ENCODE measurements at places on chromosomes 12 and 14.
A peak's percentile ranks its signal among the peaks of the same experiment; 100 is the strongest.

DNA sequence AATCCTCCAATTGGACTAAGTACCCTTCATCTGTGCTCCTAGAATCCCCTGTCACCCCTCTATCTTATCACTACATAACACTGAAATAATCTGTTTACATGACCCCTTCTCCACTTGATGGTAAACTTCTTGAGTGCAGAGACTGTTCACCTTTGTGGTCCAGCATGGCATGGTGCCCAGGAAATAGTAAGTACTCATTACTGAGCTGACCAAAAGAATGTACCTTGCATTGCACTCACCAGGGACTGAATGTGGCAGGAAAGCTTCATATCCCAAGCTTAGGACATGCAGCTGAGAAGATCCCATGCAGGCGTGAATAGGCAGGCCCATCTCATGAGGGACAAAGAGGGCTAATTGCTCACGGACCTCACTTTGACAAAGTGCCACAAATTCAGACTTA is 1.4 kb upstream of the GARIN2 start:
- DNase-seq, result no peak

DNA sequence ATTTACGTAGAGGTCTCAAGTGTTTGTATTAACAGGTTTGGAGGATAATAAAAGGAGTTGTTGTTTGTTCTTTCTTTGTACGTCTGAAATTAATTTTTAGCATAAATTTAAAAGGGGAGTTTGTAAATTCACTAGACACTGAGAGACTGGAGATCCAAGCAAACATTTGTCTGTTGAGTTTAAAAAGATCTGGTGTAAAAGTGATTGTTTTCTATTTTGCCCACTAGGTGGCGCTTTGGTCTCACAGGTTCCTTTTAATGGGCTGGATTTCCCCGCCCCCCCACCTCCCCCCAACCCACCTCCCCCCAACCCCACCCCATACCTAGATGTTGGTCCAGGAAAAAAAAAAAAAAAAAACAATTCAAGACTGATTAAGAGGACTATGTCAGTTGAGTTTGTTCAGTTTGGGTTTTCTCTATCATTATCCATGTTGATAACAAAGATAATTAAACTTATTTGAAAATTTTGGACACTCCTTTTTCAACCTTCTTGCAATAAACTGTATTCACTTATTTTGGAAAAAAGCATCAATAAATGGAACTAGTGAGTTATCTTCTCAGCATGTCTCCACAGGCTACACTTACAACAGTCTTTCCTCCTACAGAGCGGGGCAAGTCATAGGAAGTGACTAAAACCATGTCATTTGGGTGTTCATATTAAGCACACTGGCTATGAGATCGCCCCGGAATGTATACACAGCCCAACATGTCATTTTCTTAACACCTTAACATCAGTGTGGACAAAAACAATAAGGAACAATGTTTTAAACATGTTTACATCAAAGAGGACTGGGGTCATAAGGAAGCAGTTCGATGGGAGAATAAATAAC is 841.1 kb downstream of the NRXN3 start:
- DNase-seq, result no peak

- DNase-seq, result no peak
These were observed 194.3 kb downstream of the CACNA1C start for GRCh38 chr12:2247120-2247519.

DNA sequence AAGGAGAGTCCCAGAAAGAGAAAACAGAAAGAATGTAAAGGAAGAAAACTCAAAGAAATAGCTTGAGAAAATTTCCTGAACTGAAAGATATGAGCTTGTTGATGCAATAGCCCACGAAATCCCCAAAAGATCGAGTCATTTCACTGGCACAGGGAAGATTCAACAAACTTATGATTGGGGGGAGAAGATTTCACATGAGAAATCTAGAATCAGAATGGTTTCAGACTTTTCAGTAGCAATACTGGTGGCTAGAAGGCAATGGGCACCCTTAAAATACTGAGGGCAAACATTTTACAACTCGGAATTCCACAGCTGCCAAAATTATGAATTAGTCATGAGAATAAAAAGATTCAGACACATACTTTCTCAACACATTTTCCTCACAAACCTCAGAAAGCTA is 8.9 kb upstream of the KRT7 start:
- DNase-seq, result no peak

- no peak for DNase-seq
These were observed 83.8 kb downstream of the DIO2 start for GRCh38 chr14:80127466-80127865.

GRCh38 chr14:91100102-91100501 is 13.8 kb upstream of the DGLUCY start:
- no peak for DNase-seq

DNA sequence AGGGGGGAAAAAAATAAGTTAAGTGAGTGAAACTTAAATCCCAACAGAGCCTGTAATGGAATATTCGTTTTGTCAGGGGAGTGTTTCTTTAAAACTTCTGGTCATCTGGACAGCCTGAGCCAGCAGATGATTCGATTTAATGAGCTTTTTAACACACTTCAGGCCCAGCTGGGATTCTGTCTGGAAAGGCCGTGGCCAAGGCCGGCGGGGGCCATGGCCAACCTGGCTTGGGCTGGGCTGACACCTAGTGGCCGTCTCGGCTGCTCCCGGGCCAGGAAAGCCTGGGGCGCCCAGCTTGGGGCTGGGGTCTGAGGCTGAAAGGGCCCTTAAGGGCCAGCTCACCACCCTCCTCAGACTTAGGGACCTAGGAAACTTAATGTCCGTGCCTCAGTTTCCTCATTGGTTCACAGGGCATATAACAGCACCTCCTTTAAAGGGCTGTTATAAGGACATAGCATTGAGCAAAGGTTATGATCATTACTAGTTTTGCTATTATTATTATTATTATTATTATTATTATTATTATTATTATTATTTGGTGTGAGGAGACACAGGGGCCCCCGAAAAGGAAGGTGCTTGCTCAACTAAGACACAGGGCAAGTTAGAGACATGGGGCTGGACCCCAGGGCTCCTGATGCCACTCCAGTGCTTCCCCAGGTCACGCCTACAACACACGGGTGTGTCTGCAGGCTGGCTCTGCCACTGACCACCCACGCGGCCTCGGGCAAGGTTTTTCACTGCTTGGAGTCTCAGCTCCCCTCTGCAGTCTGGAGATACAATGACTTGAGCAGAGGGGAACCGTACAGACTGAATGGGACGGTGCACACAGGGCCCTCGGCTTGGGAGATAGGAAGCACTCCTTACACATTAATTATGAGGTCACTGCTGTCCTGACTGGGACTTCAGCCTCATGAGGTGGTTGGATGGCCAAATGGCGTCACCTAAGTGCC is 84.0 kb downstream of the SYNE3 start:
- no peak for DNase-seq

DNA sequence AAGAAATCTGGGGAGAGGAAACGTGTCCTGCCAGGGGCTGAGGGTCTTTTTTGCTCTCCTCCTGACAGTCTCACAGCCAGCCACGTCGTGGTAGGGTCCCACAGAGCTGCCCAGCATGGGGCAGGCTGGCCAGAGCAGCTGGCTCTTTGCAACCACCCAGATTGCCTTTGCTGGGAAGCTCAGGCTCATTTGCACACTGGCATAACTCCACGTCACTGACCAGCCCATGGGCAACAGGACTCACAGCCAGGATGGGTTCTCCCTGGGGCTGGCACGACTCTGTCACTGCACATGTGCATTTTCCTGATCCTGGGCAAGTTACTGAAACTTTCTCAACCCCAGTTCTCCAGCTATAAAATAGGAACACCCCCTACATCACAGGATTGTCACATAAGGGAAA is 242.2 kb downstream of the DPF3 start:
- no peak for DNase-seq

GRCh38 chr12:72618764-72619163 is 346.6 kb downstream of the TRHDE start:
- DNase-seq, result no peak

DNA sequence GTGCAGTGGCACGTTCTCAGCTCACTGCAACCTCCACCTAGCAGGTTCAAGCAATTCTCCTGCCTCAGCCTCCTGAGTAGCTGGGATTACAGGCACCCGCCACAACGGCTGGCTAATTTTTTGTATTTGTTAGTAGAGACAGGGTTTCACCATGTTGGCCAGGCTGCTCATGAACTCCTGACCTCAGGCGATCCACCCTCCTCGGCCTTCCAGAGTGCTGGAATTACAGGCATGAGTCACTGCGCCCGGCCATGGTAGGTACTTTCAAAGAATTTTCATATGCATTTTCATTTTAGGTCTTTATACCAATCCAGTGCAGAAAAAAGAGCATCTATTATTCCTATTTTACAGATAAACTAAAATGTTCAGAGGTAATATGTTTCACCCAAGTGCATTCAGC is 411.3 kb upstream of the USP15 start:
- DNase-seq, result no peak

GRCh38 chr12:58009405-58010195 is 68.2 kb downstream of the ATP23 start:
- no peak for DNase-seq

DNA sequence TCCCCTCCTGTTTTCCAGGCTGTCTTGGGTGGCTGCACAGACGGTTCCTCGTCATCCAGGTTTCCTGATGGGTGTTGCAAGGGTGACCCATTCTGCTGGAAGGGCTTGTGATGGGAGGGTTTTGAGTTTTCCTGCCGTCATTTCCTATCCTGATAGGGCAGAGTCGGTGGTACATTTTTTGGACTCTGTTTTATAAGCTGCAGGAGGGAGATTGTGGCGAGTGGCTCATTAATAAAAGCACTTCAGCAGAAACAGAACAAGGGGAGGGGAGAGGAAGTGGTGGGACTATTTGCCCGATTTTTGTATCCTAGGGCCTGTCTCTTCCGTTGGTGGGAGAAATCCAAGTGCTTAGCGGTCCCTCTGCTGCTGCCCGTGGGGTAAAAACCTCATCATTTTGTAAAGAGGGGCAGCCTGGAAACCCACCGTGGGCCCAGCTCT is 40.0 kb downstream of the TSPAN9 start:
- no peak for DNase-seq

- DNase-seq, result no peak
These were observed 47.0 kb downstream of the VCPKMT start for GRCh38 chr14:50069325-50069724.

- peak; percentile 48 for DNase-seq
These were observed at the start of gene ZBTB42 for GRCh38 chr14:104800771-104801519. TSS of gene ZBTB42 (plus strand) at chr14:104801101. CDS start at chr14:104801198, 97 bp downstream.

GRCh38 chr14:104690861-104691455 is 1.5 kb downstream of the INF2 start:
- no peak for DNase-seq

DNA sequence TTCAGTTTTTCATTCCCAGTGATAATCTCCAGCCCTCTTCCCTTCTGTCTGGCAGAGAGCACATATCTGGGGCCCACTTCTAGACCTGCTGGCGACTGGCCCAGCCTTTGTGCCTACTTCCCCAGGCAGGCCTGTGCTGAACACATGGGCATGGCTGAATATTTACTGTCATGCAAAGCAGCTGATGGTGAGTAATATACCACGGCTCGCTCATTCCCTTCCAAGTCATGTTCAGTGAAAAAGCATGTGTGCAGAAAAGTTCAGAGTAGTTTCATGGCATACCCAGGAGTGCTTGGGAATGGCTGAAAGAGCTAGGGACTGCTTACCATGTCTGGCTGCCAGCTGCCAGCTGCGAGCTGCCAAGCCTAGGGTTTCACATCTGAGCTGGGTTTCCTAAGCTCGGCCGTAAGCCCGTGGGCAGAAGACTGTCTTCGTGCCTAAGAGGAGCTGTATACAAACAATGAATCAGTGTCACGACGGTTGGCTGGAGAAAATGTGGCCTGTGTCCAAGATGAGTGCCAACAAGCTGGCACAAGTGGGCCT is 179.9 kb upstream of the PELI2 start:
- DNase-seq, result no peak

GRCh38 chr12:21710958-21711775 is 53.5 kb upstream of the LDHB start:
- DNase-seq, result no peak

GRCh38 chr12:106564678-106565329 is 18.0 kb upstream of the RFX4 start:
- DNase-seq, result no peak

DNA sequence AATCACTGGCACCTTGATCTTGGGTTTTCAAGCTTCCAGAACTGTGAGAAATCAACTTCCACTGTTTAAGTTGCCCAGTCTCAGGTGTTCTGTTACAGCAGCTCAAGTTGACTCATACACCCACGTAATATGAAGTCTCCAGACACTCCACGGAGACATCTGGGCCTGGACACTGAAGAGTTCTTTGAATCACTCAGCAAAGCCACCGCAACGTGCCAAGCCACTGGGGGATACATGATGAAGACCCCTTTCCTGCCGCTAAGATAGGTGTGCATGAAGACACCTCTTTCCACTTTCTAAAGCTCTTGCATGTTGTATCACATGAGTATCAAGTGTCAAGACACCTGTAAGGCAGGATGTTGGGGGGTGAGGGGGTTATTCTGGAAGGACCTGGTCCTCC is 311.7 kb upstream of the RTL1 start:
- no peak for DNase-seq

DNA sequence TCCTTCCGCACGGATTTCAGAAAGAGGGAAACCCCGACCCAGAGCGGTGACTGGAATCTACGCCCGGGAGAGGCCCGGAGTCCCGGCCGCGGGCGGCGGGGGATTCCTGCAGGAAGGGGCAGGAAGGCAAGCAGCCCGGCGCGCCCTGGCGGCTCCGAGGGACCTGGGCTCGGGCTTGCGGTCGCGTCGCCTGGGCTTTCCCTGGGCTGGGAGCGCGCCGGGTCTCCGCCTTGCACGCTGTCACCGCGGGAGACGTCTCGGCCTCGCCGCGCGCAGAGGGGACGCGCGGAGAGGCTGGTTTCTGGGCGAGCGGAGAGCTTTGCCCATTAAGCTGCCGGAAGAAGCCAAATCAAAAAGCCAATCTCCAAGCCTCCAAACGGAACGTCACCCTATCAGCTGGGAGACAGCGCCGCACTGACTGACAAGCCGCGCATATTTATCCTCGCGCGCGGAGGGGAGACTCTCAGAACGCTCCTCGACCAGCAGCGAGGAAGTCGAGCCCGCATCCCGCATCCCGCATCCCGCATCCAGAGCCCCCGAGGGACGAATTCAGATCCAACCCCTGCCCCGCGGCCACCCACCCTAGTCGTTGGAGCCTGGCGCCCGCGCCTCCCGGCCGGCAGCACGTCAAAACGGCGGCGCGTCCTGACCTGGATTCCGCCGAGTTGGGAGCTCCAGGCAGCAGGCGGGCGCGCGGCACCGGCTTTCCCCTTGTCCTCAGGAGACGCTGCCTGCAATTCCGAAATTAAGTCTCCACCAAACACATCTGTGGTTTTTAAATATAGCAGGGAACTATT is at the start of gene SLC8A3:
SLC8A3 (minus strand) TSS at position 293 of the 797 bp plus-strand sequence. CDS start 20,529 bp downstream, outside the sequence.
- DNase-seq, result no peak

- DNase-seq, result no peak
These were observed 11.7 kb downstream of the CLEC9A start for GRCh38 chr12:10042167-10042566.

DNA sequence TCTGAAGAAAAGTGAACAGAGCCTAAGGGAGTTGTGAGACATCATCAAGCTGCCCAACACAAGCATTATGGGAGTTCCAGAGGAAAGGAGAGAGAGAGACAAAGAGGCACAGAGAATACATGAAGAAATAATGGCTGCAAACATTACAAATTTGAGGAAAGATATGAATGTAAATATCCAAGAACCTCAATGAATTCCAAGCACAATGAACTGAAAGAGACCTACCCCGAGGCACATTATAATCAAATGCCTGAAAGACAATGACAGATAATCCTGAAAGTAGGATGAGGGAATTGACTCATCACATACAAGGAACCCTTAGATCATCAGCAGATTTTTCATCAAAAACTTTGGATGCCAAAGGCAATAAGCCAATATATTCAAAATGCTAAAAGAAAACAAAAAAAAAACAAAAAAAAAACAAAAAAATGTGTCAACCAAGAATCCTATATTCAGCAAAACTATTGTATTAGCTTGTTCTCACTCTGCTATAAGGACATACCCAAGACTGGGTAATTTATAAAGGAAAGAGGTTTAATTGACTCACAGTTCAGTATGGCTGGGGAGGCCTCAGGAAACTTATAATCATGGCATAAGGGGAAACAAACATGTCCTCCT is 37.8 kb downstream of the BCL2L14 start:
- DNase-seq, result no peak
